NCI-H1436 (cell line): ENCODE measurements at places on chromosomes 5 and 9.

- DNase-seq, result peak; percentile 89
These were observed at the start of gene TMEM250 for GRCh38 chr9:136118320-136119060. Gene TMEM250 (minus strand): TSS chr9:136118875. CDS start chr9:136116900, 1,975 bp downstream.

DNA sequence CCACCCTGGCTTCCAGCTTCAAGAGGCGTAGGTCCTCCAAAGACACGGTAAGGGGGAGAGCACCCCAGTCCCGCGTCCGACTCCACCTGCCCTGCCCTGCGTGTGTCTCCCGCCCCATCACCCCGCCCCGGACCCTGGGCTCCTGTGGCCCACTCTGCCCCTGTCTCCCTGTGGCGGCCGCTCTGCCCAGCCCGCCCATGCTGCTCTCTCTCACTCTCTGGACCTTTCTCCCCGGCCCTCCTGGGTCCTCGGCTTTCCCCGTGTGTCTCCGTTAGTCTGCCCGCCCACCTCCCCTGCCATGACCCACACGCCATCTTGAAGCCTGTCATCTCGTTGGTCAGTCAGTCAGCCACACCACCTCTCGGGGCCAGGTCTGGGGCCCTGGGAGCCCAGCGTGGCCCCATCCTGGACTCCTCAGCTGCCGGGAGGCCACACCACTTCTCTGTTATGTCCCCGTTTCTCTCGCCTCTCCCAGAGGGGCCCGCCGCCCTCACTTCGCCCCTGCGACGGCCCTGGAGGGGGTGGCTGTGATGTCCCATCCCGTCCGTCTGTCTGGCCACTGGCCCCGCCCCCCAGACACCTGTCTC, 4.5 kb downstream of the LRRC26 start:
- DNase-seq, result no peak

GRCh38 chr5:69039829-69040228, 54.0 kb upstream of the SLC30A5 start:
- no peak for DNase-seq

DNA sequence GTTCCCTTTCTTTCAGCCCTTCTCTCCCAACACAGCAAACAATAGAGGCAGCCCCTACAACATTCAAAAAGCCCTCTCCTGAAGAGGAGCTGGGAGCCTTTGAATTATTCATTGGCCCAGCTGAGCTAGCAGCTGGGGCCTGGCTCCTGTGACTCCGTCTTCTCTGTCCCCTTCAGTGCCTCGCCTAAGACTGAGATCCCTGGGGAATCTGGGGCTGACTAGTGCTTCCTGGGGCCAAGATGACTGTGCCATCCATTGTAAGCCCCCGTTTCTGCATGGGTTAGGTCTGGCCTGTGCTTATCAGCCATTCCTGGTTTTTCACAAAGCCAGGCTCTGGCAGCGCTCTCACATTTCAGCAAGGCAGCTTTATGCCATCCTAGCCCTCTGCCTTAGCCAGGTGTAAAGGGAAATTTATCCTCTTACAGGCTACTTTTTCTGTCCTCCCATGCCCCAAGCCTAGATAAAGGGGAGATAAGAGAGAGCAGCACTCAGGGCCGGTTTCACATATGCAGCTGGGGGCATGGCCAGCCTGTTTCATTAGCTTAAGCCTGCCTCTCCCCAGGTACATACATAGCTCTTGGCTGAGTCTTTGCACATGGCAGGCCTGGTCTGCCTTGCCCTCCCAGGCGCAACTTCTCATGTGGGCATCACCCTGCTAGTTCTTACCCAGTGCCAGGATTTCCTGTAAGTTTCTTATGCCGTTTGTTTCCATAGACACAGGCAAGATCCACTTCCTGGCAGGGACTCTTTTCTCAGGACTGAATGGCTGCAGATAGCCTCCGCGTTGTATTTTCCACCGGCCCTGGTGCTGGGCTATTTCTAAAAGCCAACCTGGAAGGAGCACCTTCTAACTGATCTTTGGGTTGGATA, 15.8 kb downstream of the PTPA start:
- DNase-seq, result peak; percentile 9

- DNase-seq, result no peak
These were observed 57.8 kb downstream of the PARP8 start for GRCh38 chr5:50724262-50724661.

GRCh38 chr9:131253891-131254491, 22.3 kb downstream of the FAM78A start:
- DNase-seq, result no peak

- no peak for DNase-seq
These were observed 127.7 kb upstream of the ANKRD55 start for GRCh38 chr5:56360816-56361215.
